NCI-H748 treated with DMSO at 0.1 percent for 48 hours (cell line): ENCODE measurements at places on chromosomes 3 and 15.

DNA sequence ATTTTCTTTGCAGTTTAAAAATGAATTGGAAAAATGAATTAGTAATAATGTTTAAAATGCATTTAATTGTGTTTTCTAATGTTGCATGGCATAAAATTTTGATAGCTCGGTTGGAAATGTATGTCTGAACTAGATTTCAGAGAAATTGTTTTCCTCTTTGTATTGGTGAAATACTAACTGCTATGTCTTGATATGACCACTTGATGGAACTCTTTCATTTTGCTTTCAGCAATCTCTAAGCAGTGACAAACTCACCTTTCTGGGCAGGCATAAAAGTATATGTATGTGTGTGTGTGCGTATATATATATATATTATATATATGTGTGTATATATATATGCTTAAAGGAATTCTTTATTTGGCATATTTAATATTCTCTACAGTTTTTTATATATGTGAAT, 239.3 kb upstream of the ZNF717 start:
- peak; percentile 4 for DNase-seq

GRCh38 chr3:9185046-9185445, 64.4 kb downstream of the SRGAP3 start:
- DNase-seq, result no peak

- no peak for DNase-seq
Observed at GRCh38 chr15:61411902-61412510, 182.9 kb upstream of the RORA start.

DNA sequence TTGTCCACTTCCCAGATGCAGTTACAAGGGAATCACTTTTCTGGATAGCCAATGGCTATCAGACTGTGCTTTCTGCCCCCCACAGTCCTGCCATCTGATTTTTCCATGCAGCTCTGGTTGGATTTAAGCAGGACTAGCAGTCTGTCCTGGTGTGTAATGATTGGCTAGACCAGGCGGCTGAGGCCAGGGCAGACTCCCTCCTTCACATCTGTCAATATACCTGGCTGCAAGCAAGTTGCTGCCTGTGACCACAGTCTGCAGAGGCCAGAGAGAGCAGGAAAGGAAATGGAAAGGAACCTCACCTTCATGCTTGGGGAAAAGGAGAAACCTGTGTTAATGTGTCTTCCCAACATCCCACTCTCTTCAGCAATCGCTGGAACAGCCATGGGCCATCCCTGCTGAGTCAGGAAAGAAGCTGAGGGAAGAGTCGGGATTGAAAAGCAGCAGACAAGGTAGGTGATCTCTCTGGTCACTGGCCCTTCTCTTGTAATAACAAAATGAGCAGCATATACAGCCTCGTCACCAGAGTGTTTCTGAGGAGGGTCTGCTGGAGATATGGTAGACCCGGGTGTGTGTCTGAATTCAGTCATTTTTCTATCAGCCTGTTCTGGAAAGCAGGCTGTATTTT, 126.7 kb upstream of the PHLDB2 start:
- DNase-seq, result no peak

DNA sequence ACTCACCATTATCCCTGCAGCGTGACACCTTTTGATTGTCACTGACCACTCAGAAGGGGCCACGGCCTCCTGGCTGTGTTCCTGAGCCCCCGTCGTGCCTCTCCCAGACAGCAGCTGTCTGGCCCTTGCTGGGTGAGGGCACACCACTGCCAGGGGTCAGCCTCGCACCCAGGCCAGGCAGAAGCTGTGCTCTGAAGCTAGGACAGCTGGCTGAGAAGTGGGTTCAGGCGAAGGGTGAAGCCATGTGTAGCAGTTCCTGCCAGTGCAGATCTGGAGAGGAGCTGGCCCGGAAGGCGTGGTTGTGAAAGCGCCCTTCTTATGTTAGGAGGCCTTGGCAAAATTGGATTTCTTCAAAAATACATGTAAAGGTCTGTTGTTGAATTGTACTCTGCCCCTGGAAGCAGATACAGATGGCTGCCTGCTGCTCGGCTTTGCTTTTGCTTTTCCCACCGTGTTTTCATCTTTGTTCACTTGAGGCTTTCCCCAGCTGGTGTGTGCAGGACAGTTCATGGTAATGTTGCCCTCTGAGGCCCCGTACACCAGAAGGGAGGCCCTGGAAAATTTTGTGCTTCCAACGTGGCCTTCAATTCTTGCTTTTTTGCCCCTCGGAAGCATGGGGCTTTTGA, 49.1 kb downstream of the KLHL25 start:
- no peak for DNase-seq
